ENCODE measurements at places on chromosomes 7 and 10.
A peak's percentile ranks its signal among the peaks of the same experiment; 100 is the strongest.

DNA sequence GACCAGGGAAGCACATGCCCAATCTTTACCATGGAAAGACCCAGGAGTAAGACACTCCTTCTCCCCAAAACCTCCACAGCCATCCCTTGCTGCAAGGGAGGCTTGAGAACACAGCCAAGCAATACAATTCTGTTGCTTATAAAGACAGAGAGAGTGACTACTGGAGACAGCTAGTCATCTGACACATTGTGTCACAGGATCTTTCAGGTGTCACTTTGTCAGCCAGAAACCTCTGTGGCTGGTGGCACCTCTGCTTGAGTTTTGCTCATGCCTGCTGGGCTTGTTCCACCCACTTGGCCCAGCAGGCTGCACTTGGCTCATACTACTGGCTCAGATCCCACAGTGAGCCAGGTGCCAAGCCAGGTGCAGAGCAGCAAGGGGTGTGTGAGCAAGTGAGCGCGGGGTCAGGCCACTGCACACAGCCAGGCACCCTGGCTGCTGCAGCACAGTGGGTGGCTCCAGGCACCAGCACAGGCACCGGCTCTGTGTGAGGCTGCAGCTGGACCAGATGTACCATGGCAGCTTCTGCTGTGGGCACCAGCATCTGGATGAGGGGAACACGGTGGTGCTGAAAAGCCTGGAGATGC is 12.4 kb upstream of the PRLHR start:
- DNase-seq: no peak

DNA sequence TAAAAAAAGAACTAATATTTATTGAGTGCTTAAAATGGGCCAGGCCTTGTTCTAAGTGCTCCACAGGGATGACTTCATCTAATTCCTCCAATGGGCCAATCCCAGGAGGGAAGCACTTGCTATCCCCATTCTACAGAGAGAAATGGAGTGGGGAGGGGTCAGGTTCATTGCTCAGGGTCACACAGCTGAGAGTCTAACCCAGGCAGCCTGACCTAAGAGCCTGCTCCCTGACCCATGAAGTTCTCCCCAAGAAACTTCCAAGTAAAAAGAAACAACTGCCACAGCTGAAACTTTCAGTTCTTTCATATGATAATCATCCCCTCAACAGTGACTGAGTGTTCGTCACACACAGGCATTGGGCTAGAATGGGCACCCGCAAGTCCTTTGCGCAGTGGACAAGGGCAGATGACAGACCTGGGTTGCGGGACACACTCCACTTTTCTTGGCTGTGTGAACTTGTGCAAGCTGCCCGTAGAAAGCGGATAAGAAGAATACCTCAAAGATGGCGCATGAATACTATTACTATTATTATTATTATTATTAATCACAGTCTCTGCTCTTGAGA is 39.7 kb downstream of the BEND7 start:
- DNase-seq: no peak

DNA sequence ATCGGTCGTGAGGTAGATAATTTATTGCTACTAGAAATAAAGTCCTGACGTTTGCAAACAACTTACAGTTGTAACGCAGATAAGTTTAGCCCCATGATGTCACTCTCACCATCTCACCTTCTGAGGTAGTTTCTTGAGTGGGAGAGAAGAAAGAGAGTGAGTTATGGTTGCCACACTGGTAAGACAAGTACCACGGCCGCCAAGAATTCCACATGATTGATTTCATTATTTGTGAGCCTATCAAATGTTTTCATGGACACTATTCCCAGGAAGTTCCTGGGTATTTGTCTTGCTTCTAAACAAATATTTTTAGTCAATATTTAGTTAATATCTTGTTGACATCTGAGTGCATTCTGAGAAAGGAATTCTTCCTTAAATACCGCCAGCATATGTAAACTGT is 339.4 kb upstream of the KIAA1217 start:
- no peak for DNase-seq

- DNase-seq: no peak
These were observed 62.6 kb downstream of the CACNB2 start for GRCh38 chr10:18202680-18203460.

- no peak for DNase-seq
These were observed 637.6 kb upstream of the IGFBP3 start for GRCh38 chr7:46558482-46559193.

DNA sequence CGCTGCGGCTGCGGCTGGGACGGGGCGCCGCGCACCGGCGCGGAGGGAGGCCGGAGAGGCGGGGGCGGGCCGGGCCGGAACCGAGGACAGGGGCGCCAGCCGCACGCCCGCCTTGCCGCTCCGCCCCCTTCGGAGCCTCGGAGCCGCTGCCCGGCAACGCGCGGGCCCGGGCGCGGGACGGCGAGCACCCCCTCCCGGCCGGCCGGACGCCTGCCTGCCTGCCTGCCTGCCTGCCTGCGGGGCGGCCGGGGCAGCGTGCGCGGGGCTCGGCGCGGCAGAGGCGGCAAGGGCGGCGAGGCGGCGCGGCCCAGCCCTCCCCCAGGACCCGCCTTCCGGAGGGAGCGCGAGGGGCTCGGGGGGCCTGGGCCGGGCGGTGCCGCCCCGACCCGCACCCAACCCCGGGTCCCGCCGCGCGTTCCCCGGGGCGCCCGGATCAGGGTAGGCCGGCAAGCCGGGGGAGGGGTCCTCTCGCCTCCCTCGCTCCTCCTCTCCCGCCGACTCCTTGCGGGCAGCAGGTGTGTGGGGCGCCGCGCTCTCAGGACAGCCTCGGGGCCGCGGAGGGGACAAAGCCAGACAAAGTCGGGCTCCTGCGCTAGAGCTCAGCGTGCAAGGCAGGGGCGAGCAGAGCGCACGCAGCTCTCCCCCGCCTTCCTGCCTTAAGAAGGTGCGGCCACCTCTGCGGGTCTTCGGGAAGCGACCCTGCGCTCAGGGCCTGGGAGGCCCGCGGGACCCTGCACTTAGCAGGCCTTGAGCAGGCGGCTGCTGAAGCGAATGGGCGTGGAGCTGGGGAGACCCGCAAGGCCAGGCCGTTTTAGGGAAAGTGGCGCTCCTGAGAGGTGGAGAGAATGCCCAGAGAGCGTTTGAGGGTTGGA is at the start of gene KIAA1549:
Gene KIAA1549 (minus strand): TSS at position 58 of the 872 bp plus-strand sequence. CDS start 120 bp downstream, outside the sequence.
- DNase-seq: peak; percentile 10

DNA sequence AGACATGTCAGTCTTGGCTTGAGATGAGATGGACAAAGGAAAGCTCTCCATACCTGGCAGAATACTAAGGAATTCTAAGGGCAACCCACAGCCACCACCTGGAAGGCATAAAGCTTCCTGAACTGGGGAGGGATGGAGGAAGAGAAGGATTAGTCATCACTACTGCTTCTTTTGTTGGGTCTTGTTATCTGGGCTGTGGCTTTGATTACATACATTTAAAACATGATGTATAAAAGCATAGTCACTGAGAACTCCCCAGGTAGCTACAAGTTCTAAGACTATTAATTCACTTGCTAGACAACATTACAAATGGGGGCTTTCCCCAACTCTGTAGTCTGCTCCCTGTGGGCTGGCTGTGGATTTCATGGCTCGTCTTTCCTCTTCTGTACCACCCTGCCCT is 58.2 kb downstream of the RBM33 start:
- DNase-seq: no peak

GRCh38 chr10:1410032-1410431 is 327.3 kb downstream of the ADARB2 start:
- no peak for DNase-seq

DNA sequence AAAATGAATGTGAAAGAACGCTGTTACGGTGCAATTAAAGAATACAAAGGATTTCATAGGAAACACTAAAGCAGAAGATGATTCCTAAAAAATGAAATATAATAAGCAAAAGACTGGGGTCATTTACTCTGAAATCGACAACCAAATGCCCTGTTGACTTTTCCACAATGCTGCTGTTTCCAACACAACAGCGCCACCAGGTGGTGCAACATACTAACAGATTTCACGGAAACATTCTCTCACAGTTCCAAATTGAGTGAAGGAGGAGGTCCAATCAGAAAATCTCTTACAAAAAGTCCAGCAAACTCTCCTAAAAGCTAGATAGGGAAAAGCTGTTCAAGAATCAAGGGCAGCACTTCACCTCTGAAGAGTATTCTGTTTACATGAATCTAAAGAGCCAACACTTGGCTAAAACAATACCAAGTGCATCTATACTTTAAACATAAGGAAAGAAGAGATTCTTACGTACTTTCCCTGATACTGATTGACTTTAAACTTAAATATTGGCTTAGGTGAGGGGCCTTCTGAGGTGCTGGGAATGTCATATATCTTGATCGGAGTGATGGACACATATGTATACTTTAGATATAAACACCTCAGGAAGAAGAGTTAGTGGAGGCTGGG is 55.9 kb downstream of the UPF2 start:
- DNase-seq: peak; percentile 4

DNA sequence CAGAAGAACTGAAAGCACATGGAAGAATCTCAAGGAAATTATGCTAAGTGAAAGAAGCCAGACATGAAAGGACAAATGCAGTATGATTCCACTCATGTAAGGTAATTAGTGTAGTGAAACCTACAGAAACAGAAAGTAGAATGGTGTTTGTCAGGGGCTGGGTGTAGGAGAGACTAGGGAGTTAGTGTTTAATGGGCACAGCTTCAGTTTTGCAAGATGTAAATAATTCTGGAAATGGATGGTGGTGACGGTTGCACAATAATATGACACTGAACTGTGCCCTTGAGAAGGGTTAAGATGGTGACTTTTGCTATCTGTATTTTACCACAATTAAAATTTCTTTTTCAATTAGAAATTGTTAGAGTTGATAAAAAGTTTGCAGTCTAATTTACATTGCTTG is 157.3 kb upstream of the ADCY1 start:
- no peak for DNase-seq

DNA sequence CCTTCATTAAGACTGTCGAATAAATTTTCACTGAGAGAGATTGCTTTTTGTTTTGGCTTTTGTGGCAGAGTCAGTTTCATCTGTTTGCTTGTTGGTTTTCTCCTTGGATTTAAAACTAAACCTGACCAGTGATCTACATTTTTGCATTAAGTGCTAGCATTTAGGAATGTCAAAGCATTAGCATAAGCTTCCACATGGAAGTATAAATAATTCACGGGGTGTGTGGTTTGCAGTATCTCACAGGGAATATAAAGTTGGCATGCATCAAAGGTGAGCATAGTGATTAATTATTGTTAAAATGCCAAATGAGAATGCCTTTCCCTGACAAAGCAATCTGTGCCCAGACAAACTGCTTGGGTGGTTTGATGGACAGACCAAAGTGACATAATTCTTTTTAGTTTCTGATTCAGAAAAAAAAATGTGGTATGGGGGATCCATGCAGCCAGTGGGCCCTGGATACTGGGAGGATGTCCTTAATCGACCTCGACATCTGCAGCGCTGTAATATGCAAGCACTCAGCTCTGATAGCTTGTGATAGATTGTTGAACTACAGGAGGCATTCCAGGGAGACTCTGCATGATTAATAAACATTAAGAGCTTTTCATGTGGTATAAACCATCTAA is 339.3 kb upstream of the POM121L12 start:
- DNase-seq: no peak

GRCh38 chr10:100825325-100825875 is 80.0 kb downstream of the PAX2 start:
- no peak for DNase-seq

GRCh38 chr7:104886651-104887050 is 127.4 kb upstream of the KMT2E start:
- DNase-seq: no peak

GRCh38 chr7:28812616-28813015 is 145.5 kb downstream of the TRIL start:
- no peak for DNase-seq

DNA sequence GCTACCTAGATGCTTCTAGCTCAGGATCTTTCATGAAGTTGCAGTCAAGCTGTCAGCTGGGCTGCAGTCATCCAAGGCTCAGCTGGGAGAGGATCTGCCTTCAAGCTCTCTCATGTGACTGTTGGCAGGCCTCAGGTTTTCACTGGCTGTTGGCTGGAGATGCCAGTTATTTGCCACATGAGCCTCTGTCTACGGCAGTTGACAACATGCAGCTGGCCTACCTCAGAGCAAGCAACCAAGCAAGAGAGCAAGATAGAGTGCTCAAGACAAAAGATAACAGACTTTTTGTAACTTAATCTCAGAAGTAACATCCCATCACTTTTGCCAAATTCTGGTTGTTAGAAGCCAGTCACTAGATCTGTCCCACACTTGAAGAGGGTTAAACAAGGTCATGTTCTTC is 125.8 kb downstream of the TPST1 start:
- DNase-seq: no peak

- DNase-seq: no peak
These were observed 13.9 kb downstream of the TRIM8 start for GRCh38 chr10:102657984-102658724.

GRCh38 chr7:137519947-137520346 is 176.4 kb upstream of the PTN start:
- no peak for DNase-seq

- DNase-seq: peak; percentile 17
These were observed 19.5 kb upstream of the PTF1A start for GRCh38 chr10:23172429-23173213.

DNA sequence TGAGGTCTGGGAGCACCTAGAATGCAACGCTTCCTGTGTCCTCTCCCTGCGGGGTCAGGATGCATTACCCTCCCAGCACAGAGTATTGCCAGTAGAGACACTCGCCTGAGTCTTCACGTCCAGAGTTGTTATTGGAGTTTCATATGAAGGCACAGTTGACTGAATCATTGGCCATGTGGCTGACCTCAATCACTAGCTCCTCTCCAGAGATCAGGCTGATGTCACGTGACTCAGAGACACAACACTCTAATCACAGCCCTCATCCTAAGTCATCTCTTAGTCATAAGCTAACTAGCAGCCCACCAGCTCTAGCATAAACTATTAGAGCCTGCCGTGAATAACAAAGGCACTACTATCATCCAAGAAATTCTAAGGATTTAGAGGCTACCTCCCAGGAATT is 107.8 kb downstream of the HECW1 start:
- DNase-seq: no peak

DNA sequence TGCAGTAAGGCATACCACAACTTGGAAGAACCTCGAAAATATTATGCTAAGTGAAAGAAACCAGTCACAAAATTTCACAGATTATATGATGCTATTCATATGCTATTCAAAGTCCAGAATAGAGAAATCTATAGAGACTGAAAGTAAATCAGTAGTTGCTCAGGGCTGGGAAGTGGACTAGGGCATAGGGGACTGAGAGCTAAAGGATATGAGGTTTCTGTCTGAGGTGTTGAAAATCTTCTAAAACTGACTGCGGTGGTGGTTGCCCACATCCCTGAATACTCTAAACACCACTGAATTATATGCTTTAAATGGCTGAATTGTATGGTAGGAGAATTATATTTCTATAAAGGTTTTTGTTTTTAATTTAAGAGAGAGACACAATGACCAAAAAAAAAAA is 161.3 kb downstream of the ELAPOR2 start:
- DNase-seq: no peak

- no peak for DNase-seq
These were observed 82.0 kb downstream of the FGFR2 start for GRCh38 chr10:121516093-121516865.

- DNase-seq: no peak
These were observed 324.1 kb downstream of the ADARB2 start for GRCh38 chr10:1413256-1413655.

GRCh38 chr7:39446546-39446945 is 119.7 kb upstream of the YAE1 start:
- DNase-seq: no peak

- DNase-seq: no peak
These were observed 100.8 kb downstream of the ARHGAP21 start for GRCh38 chr10:24622781-24623301.

All from hypothalamus (tissue), 51 donors.